T-helper 1 cell (primary cell): ENCODE measurements at places on chromosomes 2 and 18.

DNA sequence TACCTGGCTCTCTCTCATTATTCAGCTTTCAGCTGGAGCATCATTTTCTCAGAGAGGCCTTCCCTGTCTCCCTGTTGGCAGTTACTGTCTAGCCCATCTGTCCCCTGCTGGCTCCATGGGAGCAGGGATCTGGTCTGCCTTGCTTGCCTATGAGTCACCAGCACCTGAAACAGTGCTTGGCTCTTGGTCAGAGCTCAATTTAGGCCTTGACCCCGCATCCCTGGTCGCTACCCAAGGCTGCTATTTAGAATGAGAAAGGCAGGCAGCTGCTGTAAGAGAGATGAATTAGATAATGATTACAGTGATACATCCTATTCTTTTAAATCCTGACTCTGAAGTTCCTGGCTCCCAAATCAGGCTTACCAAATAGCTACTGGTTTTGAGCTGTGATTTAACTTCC lies 32.9 kb downstream of the KCNE4 start:
- no peak for DNase-seq

GRCh38 chr2:5983511-5984272 lies 291.5 kb downstream of the SOX11 start:
- no peak for DNase-seq

DNA sequence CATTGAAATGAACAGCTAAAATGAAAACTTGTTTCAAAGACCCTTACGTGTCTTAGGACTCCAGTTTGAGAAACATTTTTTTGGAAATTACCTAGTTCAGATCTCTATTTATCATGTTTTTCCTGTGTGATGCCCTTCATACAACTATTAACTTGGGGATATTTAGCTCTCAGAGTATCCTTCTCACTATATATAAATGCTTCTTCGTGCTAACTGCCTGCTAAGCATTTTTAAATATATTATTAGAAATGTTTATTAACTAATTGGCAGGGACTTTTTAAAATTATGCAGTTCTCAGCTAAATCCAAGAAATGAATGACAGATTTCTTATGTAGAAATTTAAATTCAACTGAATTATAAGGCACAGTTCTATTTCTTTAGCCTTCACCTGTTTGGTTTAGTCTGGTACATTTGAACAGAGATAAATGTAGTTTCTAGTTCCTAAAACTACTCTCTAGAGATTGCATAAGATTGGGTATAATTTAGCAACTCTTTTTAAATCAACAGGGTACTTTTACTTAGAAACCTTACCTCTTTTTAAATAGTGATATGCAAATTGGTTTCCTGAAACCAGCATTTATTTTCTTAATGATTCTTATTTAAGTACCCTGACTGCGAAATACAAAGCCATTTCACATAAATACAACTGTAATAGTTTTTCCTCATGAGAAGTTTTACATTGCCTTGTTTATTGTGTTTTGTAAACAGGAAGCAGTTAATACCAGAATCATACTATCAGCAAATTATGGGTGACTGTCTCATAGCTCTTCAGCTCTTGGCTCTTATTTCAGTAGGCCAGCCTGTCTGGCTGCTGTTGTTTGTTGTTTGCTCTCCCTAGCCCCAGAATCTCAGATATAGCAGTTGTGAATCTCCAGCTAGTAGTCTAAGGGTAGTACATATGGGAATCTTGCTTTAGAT lies 140.7 kb downstream of the PTRHD1 start:
- no peak for DNase-seq

GRCh38 chr2:225494100-225494459 lies 94.6 kb downstream of the NYAP2 start:
- DNase-seq, result no peak
